HS-5 (cell line): ENCODE measurements at places on chromosomes 16 and 17.

- DNase-seq = no peak
These were observed 157.7 kb downstream of the CCDC182 start for GRCh38 chr17:57587193-57587969.

DNA sequence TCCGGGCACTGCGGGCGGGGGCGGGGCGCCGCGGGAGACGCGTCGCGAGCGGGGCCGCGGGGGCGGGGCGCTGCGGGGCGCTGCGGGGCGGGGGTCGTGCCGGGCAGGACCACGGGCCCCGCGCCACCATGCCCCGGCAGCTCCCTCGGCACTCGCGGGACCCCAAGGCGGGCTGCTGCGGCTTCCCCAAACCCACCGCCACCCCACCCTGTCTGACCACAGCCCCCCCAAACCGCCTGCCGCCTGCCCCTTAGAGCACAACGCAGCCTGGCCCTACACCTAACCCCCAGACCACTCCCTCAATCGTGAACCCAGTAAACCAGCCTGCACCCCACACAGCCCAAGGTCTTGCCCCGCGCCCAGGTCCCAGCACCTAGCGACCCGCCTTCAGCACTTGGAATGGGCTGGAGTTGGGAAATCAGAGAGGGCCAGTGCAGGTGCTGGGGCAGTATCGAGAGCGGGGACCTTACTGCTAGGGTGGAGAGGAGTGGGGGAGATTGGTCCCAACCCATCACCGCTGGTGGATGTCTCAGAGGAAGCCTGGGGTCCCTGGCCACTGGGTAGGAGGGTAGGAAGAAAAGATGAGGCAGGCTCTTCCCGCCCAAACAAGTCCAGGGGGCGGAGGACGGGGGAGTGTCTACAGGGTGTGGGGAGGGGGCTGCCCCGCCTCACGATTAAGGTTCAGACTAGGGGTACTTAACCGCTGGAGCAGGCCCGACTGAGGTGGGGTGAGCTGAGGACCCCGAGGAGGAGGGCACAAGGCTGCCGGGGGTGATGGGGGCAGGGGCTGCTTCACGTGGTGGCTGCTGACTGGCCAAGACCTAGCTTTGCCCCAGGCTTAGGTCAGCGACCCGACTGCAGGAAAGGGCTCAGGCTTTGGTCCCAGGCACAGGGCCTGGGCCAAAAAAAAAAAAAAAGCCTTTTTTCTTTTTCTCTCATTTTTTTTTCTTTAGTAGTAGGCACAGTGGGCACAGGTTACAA is 539 bp upstream of the VAMP2 start:
- DNase-seq = no peak

GRCh38 chr17:41907185-41907556 is 11.6 kb downstream of the ACLY start:
- DNase-seq = no peak

DNA sequence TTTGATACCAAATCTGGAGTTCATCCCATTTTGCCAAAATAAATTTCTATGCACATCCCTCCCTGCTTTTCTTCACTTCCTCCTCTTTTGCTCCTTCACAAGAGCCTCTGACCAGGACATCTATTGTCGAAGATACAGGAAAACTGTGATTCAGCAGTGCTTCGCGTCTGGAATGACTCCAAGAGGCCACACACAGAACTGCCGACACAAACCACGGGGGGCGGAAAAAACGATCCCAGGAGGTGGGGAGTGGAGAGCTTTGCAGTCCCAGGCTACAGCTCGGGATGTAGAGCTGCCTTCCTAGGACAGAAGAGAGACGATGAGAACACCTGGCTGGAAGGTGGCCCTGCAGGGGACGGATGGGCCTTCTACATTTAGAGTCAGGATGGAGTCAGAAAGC is 102.8 kb downstream of the XYLT1 start:
- DNase-seq = no peak

GRCh38 chr17:42276609-42277341 is 584 bp upstream of the STAT5B start:
- no peak for DNase-seq

DNA sequence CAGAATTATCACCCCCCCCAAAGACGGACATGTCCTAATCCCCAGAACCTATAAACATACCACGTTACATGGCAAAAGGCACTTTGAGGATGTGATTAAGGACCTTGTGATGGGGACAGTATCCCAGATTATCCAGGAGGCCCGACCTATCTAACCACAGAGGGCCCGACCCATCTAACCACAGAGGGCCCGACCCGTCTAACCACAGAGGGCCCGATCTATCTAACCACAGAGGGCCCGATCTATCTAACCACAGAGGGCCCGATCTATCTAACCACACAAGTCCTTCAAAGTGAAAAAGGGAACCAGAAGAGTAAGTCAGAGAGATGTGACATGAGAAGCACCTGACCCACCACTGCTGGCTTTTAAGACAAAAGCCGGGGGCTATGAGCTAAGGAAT is 56.8 kb downstream of the ANKFY1 start:
- no peak for DNase-seq

DNA sequence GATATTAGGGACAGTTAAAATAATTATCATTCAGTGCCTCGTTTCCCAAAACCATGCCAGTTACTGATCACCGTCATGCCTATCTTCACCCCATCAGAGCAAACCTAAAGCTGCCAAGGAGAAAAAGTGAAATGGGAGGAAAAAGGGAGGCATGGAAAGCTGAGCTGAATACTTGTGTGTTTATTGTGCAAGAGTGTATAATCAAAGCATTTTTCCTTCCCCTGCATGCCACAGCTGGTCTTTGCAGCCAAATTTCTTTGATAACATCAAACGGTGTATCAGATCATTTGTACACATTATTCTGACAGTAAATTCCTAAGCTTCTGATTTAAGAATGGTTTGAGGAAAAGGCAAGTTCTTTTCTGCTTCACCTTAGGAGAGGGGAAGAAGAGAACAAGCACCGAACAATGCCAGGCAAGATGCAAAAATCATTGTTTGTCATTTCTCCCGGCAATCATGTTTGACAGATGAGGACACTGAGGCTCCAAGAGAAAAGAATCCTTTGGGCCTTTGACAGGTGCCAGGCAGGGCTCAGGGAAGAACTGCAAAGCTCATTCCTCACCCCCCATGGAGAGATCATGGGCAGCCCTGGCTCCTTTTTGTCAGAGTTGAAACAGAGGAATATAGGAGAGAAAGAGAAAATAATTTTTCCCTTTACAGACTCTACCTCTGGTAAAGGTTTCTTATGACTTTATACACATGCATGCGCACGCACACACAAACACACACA is 51.4 kb upstream of the ARHGAP44 start:
- DNase-seq = no peak

DNA sequence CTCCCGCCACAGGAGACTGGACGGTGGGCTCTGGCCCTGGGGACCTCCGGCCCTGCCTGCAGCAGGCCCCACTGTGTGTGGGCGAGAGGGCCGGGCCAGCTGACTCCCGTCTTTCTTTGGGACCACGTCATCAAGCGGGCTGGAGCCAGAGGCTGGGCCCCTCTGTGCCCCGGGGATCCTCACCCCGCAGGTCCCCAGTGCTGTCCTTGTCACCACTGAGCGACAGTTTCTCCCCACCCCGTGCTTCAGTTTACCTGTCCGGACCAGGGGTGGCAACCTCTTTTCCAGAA is 181.9 kb upstream of the ZNF469 start:
- DNase-seq = no peak

DNA sequence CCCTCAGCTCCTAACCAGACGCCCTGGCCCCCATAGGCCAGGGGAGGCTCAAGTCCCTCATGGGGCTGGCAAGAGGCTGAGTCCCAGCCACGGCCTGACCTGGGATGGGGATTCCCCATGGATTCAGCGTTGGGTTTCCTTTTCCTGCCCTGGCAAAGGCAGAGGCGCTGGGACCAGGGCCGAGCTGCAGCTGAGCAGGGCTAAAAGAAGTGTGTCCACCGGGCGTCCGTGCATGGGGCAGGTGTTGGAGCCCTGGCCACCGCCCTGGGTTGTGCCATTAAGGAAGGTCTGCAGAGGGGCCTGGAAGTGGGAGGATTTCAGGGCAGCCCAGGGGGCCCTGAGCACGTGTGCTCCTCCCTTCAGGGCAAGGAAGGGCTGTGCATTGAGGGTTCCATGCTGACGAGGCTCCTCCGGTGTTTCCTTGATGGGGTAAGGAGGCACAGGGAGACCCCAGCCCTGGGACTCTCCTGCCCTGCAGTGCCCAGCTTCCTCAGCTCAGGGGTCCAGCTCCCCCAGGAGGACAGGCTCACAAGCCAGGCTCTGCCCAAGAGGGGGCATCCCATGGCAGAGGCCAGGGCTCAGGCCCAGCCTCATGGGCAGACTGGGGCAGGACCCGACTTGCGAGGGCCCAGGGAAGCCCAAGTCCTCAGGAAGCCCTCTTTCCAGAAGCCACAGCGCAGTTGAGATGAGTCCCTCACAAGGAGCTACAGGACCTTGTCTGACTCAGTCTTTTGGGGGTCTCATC is 10.1 kb downstream of the TBC1D26 start:
- DNase-seq = no peak

DNA sequence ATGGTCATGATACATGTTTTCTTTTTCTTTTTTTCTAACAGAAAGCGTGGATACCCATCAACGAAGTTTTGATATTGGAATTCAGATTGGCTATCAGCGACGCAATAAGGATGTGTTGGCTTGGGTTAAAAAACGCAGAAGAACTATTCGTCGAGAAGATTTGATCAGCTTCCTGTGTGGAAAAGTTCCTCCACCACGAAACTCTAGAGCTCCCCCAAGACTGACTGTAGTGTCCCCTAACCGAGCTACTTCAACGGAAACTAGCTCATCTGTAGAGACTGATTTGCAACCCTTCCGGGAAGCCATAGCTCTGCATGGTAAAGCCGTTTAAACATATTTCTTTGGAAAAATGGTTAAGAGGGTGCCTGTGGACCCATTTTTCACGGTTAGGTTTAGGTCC is 11.5 kb downstream of the HAPSTR1 start:
- no peak for DNase-seq

GRCh38 chr17:10327640-10328039 is 45.2 kb downstream of the MYH13 start:
- peak; percentile 53 for DNase-seq

GRCh38 chr16:28915181-28915580 is 9.9 kb downstream of the RABEP2 start:
- peak; percentile 74 for DNase-seq

DNA sequence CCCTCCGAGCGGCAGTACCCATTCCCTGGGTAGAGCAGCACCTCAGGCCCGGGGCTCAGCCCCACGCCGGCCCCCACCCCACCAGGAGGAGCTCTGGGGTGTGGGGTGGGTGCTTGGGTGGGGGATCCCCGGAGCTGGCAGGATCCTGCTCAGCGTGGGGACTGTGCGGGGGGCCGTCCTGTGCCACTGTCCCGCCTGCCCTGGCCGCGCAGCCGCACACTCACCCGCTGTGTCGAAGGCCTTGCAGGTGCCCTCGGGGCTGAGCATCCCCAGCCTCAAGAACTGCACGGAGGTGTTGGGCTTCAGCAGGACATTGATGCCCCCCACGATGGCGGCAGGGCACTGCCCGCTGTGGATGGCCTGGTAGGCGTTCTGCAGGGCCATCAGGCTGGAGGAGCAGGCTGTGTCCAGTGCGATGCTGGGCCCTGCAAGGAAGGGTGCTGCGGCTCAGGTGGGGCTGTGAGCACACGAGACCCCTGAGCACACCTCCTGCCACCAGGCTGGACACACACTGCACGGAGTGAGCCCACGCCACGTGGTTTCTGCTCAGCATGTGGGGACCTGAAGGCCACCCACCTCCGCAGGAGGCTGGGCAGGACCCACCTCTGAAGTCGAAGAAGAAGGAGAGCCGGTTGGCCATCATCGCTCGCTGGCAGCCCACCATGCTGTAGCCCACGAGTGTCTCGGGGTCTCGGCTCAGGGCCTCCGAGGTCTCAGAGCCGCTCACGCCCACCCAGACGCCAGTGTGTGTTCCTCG is 4.9 kb downstream of the FASN start:
- no peak for DNase-seq

DNA sequence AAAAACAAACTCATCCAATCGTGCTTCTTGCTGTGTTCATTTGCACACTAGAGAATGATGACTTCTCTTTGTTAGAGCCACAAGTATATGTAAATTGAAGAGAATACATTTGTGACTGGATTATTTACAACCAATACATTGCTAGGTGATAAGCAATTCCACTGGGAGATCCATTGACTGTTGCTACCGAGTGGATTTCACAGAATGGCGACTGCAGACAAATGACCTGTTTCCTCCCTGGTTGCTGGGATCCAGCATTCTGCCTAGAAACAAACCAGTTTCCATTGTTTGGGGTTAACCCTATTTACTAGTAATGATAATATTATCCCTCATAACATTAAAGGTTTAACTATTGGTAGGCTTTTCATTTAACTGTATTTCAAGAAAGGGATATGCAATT is 36.9 kb upstream of the CPHXL start:
- no peak for DNase-seq

DNA sequence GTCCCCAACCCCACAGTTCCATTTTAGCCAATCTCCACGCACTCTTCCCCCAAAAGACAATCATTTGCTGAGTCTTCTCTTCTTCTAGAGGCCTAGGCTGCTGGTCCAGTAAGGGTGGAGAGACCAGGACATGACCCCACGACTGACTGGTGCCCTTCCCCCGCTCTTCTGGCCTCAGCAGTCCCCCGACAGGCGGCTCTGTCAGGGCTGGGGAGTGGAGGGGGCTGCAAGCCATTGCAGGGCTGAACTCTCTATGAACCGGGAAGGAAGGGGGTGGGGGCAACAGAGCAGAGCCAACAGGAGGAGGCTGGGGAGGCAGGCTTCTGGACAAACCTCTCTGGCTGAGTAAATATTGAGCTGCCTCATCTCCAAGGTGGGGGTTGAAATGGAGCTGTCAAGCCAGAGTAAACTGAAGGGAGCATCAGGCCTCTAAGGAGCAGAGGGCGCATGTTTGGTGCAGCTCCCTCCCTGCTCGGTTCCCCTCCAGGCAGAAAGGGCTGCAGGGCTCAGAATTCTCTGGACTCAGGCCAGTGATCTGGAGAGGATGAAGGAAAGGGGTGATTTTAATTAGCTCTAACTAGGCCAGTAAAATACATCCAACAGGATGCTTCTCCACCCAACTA is 8.7 kb downstream of the HOXB1 start:
- DNase-seq = no peak

DNA sequence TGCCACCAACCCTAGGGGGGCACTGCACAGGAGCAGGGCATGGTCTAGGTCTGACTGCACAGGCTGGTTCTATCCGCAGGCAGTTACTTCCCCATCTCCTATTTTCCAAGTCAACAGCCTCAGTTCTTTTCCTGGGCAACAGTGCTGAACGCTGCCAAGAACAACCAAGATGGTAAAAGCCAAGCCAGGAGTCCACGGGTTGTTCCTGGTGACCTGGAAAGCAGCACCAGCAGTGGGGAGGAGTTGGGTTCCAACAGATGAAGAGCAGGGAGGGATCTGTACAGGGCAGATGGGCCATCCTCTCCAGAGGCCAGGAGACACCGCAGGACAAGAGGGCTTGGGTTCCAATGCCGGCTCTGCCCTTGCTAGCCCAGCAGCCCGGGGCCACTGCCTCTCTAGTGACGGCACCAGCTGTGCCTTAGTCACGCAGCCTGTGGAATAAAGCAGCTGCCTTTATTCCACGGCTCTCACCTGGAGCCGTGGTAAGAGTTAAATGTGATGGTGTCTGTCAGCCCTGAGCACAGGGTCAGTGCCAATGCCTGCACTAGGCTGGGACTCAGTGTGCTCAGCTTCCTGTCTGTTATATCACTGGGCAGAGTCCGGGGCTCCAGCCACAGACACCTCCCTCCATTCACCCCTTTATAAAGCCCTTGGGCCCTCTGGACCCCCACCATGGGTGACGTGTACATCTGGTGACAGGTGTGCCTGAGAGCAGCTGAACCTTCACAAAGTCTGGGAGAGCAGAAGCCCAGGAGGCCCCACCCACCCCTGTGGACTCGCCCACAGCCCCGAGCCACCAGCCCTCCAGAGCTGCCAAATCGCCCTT is 44.9 kb downstream of the MARF1 start:
- no peak for DNase-seq

- DNase-seq = no peak
These were observed 84.8 kb downstream of the GLG1 start for GRCh38 chr16:74522160-74522559.
